ENCODE measurements at places on chromosomes 5 and 9. TPM values are rescaled to one million over a fixed set of nuclear protein-coding genes. Genes with fewer than 3 reads are reported as not detected.

Gene PCDHGA4
- total RNA-seq: 3.5 TPM

Gene GNA14
- total RNA-seq: 0.73 TPM

Gene EDIL3
- 0.37 TPM for total RNA-seq

Gene SHROOM1
- total RNA-seq: 7.8 TPM

Gene NKD2
- 0.20 TPM for total RNA-seq

Gene RMND5B
- total RNA-seq: 13.2 TPM

Gene BHMT2
- 5.3 TPM for total RNA-seq

Gene CAMK4
- total RNA-seq: 5.5 TPM

Gene OR1Q1
- not detected for total RNA-seq

Gene FBP2
- total RNA-seq: under 0.01 TPM

Gene SLC36A3
- not detected for total RNA-seq

Gene PRRT1B
- not detected for total RNA-seq

Gene TUSC1
- 9.2 TPM for total RNA-seq

Gene C5orf52
- not detected for total RNA-seq

Gene ENTREP1
- not detected for total RNA-seq

Gene HMGCR
- total RNA-seq: 165 TPM

Gene FBXL7
- 5.7 TPM for total RNA-seq

Gene SERINC5
- 12.1 TPM for total RNA-seq

Gene SAXO1
- total RNA-seq: not detected

Gene BASP1
- total RNA-seq: 77.5 TPM

Gene ZNF883
- 2.0 TPM for total RNA-seq

Gene ABCA1
- 27.9 TPM for total RNA-seq

Gene EQTN
- total RNA-seq: not detected

Gene ANKRD34B
- total RNA-seq: not detected

Gene PPP3R2
- not detected for total RNA-seq

Gene SERF1A
- 4.4 TPM for total RNA-seq

Gene TMEM215
- total RNA-seq: not detected

Gene C5orf22
- 14.1 TPM for total RNA-seq

Gene ADRB2
- total RNA-seq: under 0.01 TPM

Gene MRPS30
- 87.0 TPM for total RNA-seq

Gene NELFB
- 50.7 TPM for total RNA-seq

Gene MYO10
- total RNA-seq: 4.5 TPM

Gene SLC2A6
- total RNA-seq: 22.4 TPM

Gene CDH6
- total RNA-seq: under 0.01 TPM

Gene RHOBTB3
- 71.9 TPM for total RNA-seq

Gene ELAVL2
- under 0.01 TPM for total RNA-seq

Gene ORM2
- total RNA-seq: not detected

Gene TESK1
- total RNA-seq: 11.8 TPM

Gene SLC34A3
- not detected for total RNA-seq

Gene BAAT
- under 0.01 TPM for total RNA-seq

Gene SLC6A18
- not detected for total RNA-seq

Gene OLFM1
- total RNA-seq: 6.5 TPM

Gene LCP2
- not detected for total RNA-seq
